Cardiac fibroblast (primary cell): ENCODE measurements at places on chromosomes 11 and 22.
A peak's percentile ranks its signal among the peaks of the same experiment; 100 is the strongest.

DNA sequence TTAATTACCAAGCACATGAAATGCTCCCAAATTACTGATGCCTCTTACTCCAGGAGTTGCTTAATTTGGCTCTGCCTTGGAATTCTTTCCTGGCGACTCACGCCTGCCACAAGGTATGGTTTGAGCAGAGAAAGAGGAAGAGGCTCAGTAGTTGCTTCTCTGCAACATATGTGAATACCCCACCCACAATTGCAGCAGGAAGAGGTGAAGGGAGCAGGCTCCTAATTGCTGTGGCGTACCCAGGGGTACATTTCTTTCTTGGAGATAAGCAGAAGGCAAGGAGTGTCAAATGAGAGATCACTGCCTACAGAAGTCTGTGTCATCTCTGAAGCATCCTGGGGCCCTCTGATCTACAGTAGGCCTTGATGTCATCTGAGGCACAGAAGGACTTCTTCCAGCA is 10.6 kb upstream of the NNMT start:
- peak; percentile 71 for DNase-seq

DNA sequence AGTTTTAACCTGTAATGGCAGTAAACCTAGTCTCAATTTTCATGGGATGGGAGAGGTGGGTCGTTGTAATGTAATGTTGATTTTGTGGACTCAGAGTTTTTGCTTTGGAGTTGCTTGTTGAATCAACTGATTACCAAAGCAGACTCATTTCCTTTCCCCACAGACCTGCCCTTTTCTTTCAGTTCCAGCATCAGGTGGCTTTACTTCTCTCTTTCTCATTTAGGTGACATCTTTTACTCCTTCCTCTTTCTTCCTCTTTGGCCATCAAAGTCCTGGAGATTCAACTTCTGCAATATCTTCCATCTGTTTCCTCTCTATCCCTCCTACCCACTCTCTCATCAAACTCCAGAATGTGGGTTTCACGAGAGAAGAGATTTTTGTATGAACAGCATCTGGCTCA is 313.9 kb downstream of the TMEM135 start:
- no peak for DNase-seq

DNA sequence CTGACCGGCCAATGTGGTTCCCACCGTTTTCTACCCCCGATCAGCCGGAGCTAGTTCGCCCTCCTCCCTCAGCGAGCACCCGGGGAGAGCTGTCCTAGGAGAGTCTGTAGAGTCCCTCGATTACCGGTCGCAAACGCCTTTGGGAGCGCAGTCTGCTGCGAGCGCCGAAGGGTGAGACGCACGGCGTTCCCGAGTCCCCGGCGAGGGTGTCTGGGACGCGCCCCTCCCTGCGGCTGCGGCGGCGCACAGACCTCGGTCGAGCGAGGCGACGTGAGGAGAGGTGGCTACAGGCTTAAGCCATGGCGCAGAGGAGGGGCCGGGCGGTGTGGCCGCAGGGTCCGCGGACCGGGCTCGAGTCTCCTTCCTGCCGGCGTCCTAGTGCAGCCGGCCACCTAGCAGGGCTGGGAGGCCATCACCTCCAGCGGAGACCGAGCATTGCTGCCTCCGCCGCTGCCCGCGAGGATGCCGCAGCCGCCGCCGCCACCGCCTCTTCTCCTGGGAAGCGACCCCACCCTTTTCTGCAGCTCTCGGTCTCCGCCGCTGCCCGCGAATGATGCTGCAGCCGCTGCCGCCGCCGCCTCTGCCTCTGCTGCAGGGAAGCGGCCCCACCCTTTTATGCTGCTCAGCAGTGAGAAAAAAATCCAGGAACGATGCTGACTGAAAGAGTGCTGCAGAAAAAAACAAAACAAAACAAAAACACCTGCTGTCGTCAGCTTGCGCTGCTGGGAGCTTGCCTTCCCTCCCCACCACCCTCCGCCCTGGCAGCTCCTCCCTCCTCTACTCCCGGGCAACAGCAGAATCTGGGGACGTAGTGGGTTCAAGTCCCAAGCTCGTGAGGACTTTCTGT is at the start of gene MAP6:
MAP6 (minus strand) TSS at position 588 of the 847 bp plus-strand sequence. CDS start 669 bp downstream, outside the sequence.
- DNase-seq, result no peak

DNA sequence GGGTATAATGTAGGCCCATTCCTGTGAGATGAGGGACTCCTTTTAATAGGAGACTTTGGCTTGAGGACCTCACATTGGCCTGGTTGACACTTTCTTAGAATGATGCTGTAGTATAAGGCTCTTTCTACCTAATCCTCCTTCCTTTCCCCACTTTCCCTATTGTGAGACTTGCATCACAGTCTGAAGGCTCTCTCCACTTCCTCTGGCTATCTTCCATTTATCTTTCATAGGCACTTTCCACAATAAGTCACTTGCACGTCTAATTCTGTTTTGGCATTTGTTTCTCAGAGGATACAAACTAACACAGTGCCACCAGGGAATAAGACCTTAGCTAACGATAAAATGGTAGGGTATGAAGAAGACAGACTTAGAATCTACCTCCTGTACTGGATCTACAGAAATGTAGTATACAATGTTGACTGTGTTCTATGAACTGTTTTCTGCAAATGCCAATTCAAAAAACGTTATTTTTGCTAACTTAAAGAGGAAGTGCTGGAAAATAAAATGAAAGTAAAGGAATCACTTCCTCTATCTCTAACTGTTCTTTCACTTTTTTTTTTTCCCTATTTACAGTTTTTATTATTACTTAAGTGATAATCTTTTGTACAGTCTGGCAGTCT is 17.9 kb upstream of the PDE3B start:
- DNase-seq, result no peak

DNA sequence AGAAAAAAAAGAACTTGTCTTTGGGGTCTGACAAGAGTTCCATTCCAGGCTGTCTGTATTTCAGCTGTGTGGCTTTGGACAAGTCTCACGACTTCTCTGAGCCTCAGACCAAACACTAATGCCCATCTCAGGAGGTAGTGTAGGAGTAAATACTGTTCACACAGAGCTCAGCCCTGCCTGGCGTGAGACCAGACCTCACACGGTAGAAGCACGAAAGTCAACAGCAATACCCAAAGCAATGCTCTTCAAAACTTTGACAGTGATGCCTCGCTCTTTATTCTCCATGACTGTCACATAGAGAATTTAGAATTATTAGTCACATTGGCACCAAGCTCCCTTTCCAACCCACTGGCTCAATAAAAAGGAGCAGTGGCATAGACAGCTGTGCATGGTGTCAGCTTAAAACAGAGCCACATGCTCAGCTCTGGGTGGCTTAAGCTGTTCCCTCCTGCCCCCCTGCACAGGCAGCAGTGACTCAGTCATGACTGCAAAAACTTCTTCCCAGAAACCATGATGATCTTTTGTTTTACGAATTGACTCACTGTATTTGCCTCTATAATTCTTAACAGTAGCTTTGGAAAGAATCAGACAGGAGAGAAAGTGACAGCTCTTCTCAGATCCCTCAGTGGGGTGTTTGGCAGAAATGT is 74.0 kb upstream of the PHF21B start:
- DNase-seq, result peak; percentile 78

DNA sequence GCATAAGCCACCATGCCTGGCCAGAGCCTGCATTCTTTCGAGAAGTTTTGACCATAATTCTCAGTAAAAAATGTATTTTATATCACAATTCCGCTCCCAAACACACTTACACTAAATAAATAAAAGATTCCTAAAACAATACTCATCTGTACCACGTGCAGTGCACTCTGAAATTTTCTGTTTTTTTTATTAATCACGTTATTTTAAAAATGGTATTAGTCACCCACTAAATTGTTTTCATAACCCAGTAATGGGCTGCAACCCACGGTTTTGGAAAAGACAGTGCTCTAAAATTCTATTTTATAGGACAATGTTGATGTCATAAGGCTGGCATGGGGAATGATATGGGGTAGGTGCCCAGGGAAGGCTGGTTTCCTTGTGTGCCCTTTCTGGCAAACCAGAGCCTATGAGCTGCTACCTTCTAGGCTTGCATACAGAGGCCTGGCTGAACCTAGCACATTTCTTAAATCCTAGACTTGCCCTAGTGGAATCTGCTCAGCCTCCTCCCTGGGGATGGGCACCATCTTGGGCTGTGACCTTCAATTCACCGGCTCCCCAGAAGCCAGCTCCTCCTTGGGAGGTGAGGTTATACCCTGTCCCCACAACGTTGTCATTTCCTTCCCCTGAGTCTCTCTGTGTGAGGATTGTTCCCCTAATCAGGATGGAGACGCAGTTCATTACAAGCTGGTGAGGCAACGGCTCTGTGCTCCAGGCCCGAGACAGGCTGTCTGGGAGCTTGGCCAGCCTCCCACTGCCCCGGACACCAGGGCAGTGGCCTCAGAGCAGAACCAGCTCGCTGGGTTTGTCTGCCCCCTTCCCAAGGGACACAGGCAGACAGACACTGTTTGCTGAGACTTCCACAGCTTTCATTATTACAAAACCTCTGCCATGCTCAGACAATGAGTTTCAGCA is 116.5 kb upstream of the NAV2 start:
- DNase-seq, result peak; percentile 93
